Activated CD4-positive, alpha-beta T cell treated with anti-CD3 and anti-CD28 coated beads, Interleukin-2, Interleukin-6, amounts not matched to agents 100 ng/mL and 50 ng/mL, durations not matched to agents 16 hours and 8 hours (primary cell): ENCODE measurements at places on chromosomes 6 and 20.

DNA sequence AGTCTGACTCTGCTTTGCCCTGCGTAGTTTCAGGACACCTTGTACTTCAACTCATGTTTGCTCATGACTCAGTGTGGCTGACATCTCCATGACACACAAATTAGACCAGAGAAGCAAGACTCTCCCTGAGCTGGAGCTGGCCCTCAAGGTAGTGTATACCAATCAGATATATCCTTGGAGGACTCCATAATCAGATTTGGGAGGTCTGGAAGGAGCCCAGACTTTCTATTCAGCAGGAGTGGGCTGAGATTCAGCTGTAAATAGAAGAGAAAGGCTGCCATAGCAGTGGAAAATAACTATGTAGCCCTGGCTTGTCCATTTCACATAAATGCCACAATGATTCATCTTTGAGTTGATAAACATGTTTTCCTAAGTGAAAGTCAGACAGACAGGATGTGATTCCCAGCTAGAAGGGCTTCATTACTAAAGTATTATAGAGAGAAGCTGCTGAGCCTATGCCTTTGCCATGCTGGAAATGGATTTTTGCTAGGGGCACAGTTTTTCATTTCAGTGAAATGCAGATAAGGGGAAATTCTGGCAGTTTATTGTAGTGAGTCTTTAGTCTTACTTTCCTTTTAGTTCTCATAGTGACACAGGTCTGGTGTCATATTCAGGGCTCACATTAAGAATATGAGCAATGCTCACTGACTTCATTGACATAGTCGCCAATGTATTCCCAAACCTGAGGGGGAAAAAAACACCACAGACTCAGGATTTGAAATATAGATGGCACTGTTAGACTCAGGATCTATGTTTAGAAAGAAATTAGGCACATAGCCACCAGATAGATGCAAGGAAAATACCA, 95.3 kb downstream of the CLVS2 start:
- DNase-seq, result no peak

DNA sequence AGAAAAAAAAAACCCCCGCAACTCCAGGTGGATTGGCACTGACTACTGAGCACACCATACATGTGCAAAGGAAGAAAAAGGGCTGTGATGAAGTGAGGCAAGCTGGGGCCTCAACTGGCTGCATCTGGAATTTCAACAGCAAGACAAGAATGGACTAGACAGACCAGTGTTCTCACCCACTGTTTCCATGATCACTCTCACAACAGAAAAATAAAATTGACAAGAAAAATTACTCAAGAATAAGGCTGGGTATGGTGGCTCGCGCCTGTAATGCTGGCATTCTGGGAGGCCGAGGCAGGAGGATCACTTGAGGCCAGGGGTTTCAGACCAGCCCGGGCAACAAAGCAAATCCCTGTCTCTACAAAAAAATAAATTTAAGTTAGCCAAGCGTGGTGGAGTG, 18.8 kb downstream of the ZNF217 start:
- DNase-seq, result no peak

DNA sequence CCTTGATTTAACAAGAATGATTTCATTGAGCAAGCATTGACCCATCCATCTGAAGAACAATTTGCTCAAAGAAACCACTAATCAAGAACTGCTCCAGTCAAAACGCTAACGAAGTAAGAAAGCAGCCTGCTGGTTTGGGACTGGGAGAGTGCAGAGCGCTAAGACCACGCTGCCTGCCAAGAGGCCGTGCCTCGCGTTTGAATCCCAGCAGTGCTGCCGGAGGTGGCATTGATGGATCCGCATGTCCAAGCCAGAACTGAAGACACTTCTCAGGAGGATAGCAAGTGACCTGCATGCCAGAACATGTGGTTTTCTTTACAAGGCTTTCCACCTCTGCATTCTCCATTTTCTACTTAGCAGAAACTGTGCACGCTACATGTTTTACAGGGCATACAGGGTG, 105.2 kb upstream of the FOXC1 start:
- no peak for DNase-seq

DNA sequence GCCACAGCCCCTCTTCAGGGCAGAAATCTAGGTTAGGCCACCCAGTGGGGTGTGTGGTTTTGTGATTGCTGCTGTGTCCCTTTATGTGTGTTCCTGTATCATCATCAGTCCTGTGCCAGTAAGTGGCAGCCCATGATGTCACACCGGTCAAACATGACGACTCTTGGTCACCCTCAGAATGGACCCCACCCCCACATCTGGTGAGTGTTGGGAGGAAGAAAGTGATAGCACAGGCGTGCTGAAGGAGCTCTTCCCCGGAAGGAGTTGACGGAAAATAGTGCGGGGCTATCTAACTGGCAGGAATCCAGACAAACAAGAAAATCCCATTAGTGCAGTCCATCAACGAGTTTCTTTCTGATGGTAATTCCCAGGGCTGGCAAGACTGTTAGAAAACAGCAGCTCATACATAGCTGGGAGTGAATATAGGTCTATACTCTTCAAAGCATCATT, 33.4 kb upstream of the IL17A start:
- DNase-seq, result no peak

DNA sequence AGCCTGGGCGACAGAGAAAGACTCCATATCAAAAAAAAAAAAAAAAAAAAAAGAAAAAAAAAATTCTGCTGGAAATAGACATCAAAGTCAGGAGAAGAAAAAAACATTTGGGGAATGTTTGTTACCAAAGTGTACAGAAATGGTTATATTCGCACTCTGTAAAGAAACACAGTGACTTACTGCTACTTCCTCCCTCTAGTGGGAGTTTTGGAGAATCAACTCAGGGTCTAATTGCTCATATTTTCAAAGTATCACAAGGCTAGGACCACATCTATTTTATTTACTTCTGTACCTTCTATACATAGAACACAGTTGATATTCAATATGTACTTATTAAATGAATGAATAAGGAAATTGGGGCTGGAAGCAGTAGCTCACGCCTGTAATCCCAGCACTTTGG, 24.4 kb downstream of the ARG1 start:
- DNase-seq, result no peak

DNA sequence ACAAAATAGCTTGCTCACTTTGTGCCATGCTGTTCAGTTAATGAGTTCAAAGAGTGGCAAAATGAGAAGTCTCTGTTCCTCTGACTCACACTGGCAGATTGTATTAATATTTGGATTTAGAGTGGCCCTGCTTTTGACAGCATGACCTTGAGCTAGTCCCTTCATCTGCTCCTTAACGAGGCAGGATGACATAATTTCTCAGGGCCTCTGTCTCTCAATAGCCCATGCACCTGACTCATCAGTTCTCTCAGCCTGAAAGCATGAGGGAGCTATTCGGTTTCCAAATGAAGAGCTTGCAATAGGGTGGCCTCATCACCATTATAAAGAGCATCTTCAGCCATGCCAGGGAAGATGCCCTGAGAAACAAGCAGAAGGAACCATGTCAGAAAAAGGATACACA, 38.2 kb downstream of the CAP2 start:
- DNase-seq, result no peak

DNA sequence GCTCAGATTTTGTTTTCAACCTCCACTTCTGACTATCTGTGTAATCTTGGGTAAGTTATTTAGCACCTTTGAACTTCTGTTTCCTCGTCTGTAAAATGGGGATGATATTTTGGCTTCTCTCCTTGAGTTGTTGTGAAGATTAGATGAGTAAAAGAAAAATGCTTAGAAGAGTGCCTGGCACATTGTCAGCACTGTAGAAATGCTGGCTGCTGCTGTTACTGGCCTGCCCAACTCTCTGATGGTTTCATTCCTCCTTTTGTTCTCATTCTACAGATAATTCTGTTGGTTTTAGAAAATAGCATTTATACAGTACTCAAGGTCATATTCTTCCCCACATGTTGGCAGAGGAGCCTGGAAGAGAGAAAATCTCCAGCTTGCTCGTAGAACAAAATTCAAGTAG, 547.2 kb upstream of the JAG1 start:
- no peak for DNase-seq

- peak; percentile 64 for DNase-seq
Measured at GRCh38 chr6:32785781-32786533, 22.6 kb upstream of the HLA-DQB2 start.
